Stromal cell of bone marrow (primary cell): ENCODE measurements at places on chromosomes 7 and 10.

- DNase-seq, result no peak
Measured at GRCh38 chr10:15344876-15345285, 26.2 kb downstream of the FAM171A1 start.

DNA sequence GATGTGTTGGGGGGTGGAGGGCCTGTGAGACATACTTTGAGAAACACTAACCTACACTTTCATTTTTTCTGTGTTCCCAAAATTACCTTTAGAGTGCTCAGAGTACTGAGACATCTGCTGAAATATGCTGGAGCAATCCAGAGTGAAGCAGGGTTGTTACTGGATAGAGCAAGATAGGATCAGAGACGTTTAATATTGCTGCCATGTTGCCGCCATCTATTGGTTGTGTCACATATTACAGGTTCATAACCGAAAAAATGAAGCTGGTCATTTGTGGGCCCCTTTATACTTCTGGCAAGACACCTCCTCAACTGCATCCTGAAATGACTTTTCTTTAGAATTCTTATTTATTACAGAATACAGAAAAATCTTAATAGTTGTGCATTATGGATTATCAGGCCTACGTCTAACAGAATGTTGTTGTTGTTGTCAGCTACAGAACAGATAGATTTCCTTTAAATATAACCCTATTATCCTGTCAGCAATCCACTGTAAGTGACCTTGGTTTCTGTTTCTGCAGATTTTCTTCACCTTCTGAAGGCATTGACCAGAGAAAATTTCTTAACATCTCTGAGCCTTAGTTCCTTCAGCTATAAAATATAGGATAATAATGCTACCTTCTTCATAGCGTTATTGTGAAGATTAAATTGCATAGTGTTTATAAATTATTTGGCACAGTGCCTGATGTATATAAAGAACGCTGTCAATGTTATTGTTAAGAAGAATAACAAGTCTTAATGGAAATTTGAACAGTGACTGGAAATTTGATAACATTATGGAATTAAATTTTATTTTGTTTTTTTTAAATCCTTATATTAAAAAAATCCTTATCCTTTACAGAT lies 16.2 kb upstream of the DLD start:
- DNase-seq, result peak; percentile 29

DNA sequence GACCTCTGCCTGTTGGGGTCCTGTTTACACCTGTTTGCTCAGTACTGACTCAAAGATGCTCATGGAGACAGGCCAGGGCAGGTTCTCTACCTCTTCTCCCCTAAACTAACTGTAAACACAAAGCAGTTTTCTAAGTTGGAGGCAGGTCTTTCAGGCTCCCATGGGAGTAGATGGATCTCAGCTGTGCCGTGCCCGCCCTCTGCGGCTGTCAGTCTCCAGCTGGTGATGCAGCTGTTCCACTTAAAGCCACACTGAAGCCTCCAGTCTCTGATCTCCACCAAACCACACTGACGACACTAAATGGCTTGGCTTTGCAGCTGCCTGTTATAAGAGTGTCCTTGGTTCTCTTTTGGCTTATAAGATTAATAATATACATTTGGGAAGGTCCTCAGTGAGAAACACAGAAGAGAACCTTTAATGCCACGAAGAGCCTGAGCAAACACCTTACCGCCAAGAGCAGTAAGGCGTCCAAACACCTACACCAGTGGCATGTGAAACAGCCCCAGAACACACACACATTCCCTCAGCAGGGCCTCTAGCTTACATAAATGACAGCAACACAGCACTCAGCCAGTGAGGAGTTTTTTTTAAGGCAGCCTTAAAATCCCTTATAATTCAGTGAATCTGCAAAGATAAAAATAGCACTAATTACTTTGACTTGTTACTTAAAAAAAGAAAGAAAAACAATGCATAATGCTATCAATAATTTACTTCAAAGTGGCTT lies 60.4 kb upstream of the KCNIP2 start:
- no peak for DNase-seq

DNA sequence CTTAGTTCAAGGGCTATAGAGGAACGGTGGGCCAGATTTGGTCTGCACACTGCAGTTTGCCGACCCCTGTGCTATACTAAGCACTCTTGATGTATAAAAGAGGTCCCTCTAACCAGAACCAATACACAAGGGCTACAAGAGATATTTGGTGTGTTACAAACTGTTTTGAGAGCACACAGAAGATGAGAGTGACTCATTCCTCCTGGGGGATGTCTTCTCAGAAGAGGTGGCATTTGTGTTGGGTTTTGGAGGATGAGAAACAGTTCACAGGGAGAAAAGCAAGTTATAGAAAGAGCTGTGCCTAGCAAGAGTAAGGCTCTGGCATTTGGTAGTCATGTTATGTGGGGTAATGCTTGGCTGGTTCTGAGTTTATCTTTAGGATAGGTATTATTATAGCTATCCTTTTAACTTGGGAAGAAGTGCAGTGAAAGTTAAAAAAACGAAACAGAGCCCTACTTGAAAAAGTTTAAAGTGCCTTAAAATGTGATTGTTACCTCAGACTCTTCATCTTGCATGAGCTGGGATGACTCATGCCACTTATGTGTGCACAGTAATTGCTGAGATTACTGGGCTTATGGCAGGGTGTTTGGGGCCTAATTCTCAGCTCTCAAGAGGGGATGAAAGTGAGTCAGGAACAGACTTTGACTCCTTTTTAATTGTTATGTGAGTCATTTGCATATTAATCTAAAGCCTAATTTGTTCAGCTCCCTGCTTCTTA lies 160.4 kb downstream of the KIF20B start:
- DNase-seq, result peak; percentile 76

GRCh38 chr7:87592300-87592699 lies 8.4 kb downstream of the ABCB1 start:
- DNase-seq, result no peak

DNA sequence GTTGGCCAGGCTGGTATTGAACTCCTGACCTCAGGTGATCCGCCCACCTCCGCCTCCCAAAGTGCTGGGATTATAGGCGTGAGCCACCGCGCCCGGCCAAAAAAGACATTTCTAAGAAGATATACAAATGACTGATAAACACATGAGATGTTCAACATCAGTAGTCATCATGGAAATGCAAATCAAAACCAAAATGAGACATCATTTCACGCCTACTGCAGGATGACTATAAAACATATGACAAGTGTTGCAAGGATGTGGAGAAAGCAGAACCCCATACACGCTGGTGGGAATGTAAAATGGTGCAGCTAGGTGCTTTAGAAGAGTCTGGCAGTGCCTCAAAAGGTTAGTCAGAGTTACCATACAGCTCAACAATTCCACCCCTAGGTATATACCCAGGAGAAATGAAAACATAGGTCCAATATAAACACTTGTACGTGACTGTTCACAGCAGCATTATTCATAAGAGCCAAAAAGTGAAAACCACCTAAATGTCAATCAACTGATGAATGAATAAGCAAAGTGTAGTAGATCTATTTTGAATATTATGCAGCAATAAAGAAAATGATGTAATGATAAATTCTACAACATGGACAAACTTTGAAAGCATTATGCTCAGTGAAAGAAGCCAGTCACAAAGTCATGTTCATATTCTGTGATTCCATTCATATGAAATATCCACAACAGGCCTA lies 24.5 kb downstream of the TMEM209 start:
- DNase-seq, result no peak

- peak; percentile 92 for DNase-seq
Measured at GRCh38 chr7:17371671-17372524, 73.4 kb downstream of the AHR start.
